NCI-H1694 treated with DMSO at 0.1 percent for 48 hours (cell line): ENCODE measurements at places on chromosomes 6 and 20.
A peak's percentile ranks its signal among the peaks of the same experiment; 100 is the strongest.

GRCh38 chr20:45163083-45163803 is 11.5 kb upstream of the PI3 start:
- no peak for DNase-seq

- no peak for DNase-seq
These were observed 54.6 kb downstream of the FOXC1 start for GRCh38 chr6:1664329-1664728.

GRCh38 chr20:11912013-11912658 is 5.6 kb upstream of the BTBD3 start:
- DNase-seq, result no peak

- no peak for DNase-seq
These were observed 935.1 kb upstream of the SLC35B3 start for GRCh38 chr6:9370480-9370879.

DNA sequence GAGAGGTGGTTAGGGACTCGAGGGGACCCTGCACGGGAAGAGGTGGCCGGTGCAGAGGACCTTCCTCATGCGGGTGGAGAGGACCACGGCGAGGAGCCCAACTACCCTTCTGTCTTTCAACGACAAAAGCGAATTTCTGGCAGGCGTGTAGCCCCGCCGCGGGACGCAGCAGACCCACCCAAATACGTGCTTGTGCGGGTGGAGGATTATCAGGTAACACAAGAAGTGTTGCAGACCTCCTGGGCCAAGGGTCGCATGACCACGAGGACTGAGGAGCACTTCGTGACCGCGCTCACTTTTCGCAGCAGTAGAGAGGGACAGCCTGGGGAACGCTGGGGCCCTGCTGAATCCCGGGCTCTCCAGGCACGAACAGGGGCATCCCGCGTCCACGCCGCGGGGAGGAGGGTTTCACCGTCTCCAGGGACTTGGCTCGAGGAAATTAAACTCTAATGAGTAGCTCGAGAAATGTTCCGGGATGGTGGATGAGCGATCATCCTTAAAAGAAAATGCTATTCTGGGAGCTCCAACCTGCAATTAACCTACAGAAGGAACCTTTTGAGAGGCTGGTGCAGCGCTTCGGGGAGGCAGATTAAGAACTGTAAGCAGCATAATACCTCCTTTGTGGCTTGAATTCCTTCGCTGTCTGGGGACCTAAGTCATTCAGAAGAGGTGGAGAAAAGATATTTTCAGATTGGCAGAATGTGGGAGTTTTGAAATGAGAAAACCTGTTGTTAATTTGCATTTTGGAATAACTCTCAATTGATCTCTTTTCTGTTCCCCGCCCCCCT is 804 bp downstream of the C6orf141 start:
- no peak for DNase-seq

DNA sequence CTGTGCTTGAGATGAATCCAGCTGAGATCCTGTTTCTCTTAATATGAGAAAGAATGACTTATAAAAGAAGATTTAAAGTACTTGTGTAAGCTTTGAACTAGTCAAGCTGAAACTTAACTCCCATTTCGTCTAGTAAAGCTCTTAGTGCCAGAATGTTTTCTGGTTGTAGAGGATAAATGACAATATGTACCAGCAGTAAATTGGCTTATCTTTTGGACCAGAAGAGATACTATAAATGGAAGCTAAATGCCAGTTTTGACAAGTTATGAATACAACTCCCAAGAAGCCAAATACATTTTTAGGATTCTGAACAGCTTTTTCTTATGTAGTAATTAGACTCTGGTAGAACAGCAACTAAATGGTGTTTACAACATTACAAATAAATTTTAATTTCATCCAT is 608.7 kb downstream of the EYS start:
- no peak for DNase-seq

GRCh38 chr6:107122748-107123147 is 7.4 kb upstream of the BEND3 start:
- no peak for DNase-seq

GRCh38 chr6:75147512-75147911 is 58.3 kb downstream of the COL12A1 start:
- no peak for DNase-seq

DNA sequence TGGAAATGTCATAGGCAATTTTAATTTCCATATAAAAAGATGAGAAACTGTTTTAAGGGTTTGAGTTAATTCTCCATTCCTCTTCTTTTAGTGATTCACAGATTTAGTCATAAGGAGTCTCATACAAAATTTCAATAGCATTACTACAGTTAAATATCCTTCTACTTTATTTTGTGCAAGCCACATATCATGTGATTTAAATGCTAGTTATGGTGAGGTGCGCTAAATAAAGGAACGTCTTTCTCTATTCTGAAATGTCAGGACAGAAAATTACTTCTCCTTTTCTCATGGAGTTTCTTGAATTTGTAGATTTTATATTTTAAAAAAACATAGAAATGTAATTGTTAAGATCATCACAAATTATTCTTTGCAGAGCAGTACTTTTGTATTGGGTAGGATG is 50.0 kb upstream of the SUPT3H start:
- DNase-seq, result no peak

DNA sequence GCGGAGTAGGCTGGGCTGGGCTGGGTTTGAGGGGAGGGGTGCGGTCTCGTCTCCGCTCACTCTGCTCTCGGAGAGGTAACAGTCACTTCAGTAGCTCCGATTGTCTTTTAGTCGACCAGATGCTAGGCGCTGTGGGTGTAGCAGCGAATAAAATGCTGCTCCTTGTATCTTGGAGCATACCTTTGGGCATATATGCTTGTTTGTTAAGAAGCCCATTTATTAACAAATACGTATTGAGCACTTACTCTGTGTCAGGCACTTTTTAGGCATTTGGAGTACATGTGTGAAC is 545 bp downstream of the ACTR5 start:
- DNase-seq, result no peak

- DNase-seq, result no peak
These were observed 41.9 kb downstream of the PTGIS start for GRCh38 chr20:49526056-49526455.

- DNase-seq, result peak; percentile 66
These were observed 14.5 kb downstream of the ADISSP start for GRCh38 chr20:3753098-3753497.

DNA sequence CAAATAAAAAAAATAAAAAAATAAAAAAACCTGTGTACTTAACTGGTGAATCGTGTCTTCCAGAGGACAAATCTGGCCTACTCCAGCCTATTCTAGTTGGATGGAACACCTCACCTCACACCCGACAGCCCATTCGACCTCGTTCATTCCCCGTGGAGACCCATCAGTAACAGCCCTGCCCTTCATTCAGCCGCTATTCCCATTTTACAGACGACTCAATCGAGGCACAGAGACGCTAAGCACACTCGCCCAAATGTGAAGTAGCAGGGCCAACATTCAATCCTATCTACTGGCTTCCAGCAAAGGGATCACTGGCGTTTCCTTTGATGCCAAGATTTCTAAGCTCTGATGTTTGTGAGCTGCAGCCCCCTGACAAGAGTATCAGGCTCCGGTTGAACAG is 1.8 kb upstream of the NTSR1 start:
- DNase-seq, result no peak

- no peak for DNase-seq
These were observed 42.4 kb upstream of the ELOVL5 start for GRCh38 chr6:53391170-53391569.

GRCh38 chr6:147559006-147559405 is 50.5 kb downstream of the SAMD5 start:
- DNase-seq, result no peak

GRCh38 chr6:151461673-151462072 is 9.7 kb upstream of the RMND1 start:
- no peak for DNase-seq

DNA sequence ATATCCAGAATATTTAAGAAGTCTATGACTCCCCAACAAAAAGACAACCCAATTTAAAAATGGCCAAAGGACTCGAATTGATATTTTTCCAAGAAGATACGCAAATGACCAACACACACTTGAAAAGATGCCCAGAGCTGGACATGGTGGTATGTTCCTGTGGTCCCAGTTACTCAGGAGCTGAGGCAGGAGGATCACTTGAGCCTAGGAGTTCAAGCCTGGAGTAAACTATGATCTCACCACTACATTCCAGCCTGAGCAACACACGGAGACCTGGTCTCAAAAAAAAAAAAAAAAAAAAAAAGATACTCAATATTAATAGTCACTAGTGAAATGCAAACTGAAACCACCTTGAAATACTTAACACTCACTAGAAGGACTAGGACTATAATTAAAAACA is 12.2 kb upstream of the ARMC2 start:
- no peak for DNase-seq

GRCh38 chr6:157557559-157557958 is 176.6 kb downstream of the ZDHHC14 start:
- DNase-seq, result no peak

- no peak for DNase-seq
These were observed 46.7 kb downstream of the RNGTT start for GRCh38 chr6:88916615-88917208.

DNA sequence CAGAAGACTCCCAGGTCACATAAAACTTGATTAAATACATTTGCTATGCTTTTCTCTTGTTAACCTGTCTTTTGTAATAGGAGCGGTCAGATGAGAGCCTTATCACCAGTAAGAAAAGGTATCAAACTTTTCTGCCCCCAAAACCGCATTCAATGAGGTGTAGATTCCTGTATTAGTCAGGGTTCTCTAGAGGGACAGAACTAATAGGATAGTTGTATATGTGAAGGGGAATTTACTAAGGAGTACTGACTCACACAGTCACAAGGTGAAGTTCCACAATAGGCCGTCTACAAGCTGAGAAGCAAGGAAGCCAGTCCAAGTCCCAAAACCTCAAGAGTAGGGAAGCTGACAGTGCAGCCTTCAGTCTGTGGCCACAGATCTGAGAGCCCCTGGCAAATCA is 32.7 kb downstream of the PTPRK start:
- DNase-seq, result no peak

DNA sequence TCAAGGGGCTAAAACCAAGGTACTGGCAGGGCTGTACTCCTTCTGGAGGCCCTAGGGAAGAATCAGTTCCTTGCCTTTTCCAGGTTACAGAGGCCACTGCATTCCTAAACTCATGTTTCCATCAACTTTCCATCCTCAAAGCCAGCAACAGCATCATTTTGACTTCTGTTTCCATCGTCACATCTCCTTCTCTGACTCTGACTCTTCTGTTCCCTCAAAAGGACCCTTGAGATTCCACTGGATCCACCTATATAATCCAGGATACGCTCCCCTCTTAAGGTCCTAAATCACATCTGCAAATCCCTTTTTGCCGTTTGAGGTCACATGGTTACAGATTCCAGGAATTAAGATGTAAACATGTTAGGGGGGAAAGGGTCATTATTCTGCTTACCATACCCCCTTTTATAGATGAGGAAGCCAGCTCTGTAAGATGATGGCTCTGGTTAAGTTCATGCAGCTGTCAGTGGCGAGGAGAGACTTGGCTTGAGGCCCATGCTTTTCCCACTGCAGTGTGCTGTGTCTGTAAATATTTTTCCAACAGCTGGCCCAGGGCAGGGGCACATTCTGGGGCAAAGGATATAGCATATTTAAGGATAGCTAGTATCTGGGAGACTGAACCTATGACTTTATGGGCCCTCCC is 114.6 kb downstream of the TNFRSF21 start:
- DNase-seq, result no peak

DNA sequence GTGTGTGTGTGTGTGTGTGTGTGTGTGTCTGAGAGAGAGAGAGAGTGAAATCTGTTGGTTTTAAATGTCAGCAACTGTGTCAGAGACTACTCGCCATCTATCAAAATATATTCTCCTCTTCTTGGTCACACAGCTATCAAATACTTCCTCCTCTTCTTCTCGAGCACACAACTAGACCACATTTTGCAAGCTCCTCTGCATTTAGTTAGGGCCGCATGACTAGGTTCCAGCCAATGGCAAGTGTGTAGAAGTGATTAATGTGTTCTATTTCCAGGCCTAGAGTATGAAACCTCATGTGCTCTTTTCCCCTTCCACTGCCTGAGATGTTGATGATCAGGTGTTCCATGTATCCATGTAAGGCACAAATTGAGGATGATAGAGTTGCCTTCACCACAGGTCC is 278.5 kb upstream of the MARCKS start:
- no peak for DNase-seq

DNA sequence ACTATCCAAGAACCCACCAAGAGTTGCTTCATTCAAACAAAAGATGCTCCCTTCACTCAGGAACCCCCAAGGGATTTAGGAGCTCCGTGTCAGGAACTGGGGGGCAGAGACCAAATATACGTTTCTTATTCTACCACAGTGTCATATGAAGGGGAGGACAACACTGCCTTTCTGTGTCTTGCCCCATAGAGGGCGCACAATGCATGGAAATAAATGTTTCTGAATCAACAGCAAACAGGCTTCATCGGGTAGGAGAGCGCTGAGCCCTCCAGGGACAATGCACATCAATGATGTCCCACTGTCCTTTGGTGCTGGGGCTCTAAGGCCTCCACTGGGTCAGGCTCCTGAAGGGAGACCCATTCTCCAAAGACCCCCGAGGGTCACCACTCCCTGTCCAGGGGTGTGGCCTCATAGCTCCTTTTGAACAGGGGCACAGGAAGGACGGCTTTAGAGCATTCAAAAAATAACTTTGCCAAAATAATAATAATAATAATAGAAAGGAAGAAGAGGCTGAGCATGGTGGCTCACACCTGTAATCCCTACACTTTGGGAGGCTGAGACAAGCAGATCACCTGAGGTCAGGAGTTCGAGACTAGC is 31.1 kb downstream of the PLG start:
- DNase-seq, result no peak
